ENCODE measurements at places on chromosomes 4 and X.

- no peak for DNase-seq
Observed at GRCh38 chr4:124095621-124096020, 616.9 kb downstream of the ANKRD50 start.

- no peak for DNase-seq
Observed at GRCh38 chr4:135244696-135245095, 1043.1 kb upstream of the PABPC4L start.

DNA sequence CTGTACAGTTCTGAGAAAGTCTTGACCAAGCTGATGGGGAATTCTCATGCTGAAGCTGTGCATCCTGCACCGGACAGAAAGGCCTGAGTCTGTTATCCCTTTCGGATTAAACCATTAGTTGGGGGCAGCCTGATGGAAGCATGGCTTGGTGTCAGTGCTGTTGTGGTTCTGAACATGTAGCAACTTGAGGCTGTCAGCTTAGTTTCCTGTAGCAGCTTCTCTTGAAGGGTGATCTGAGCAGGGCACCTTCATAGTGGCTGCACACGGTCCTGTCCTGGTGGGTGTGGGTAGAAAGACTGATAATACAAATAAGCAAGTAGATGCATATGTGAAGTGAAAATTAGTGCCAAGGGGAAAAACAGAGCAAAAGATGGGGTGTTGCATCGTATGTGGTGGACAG is 11.7 kb downstream of the KIAA0232 start:
- no peak for DNase-seq

- DNase-seq, result no peak
Observed at GRCh38 chr4:24001486-24002329, 111.9 kb upstream of the PPARGC1A start.

- DNase-seq, result no peak
Observed at GRCh38 chr4:129978315-129978714, 882.4 kb downstream of the C4orf33 start.
